ENCODE measurements at places on chromosomes 1 and 21.

DNA sequence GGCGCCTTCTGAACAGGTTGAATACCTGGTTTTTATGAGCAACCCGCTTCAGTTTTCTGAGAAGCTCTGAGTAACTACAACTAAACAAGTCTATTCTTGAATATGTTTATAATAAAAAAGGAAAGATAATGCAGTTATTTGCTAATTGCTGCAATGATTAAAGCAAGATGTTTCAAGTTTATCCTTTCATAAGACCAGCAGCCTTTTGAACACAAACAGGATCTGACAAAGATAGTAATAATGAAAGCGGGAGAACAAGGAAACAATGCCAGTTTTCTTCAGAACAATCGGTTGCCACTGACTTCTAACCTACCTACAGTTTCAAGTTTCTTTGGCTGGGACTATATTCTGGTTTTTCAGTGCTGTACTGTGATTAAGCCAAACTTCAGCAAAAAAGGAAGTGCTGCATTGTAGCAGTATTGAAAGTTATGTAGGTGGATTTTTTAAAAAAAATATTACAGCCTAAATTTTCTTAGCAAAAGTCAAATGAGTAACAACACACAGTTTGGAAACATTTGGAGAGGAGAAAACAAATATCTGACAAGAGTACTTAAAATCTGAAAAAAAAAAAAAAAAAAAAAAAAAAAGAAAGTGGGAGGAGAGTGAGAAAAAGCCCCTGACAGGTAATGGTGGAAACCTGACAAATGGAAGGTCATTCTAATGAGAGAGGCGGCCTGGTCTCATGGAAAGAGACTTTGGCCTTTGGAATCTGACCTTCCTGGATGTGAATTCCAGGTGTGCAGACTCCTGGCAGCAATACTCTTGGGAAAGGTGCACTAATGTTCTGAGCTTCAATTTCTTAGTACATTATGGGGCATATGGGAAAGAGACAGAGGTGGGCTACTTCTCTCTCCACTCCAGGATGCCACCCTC is 11.4 kb downstream of the KCNJ15 start:
- DNase-seq = no peak

DNA sequence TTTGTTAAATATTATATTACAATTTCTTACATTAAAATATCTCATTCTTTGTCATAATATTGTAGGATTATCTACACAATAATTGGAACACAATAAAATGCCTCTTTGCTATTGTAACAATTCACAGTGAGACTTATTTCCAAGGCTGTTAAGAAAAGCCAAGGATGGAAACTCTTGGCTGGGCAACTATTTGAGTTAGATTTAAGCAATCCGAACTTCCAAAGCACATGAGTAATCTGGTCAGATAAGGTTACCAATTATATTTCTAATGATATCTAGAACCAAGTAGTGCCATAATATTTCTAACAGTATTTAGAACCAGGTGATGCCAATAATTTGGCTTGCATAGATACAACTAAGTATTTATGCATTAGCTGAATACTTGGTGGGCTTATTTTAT is 154.7 kb upstream of the KCNK2 start:
- no peak for DNase-seq

GRCh38 chr1:178093951-178094738 is at the start of gene RASAL2:
RASAL2 (plus strand) TSS chr1:178094104; CDS start chr1:178094493, 389 bp downstream.
- DNase-seq = no peak

DNA sequence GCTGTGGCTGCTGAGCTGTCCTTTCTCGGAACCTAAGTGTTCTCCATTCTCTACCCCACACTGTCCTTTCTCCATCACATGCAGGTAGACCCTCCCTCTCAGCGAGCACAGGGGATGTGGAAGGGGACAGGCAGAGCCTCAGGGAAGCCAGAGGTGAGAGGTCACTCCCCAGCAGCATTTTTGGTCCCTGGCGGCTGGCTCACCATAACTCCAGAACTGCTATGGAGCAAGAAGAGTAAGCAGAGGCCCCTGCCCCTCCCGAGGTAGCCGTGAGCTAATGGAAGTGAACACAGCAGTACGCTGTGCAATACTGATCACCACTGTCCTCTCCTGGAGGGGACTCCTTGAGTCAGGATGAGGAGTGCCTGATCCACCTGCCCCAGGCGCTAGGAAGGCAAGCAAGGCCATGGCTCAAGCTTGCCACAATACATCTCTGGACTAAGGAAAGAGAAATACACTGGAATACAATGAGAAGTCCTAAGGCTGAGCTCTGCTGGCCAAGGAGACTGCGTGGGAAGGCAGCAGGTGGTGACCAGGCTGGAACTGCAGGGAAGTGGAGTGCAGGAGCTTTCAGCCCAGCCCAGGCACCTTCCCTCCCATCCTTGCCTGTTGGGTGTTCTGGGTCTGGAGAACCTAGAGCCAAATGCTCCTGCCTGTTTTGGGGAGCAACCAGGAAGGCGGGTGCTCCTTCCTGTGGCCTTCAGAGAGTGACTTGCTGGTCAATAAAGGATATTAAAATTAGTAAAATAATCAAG is 96.2 kb downstream of the LAMC2 start:
- no peak for DNase-seq

DNA sequence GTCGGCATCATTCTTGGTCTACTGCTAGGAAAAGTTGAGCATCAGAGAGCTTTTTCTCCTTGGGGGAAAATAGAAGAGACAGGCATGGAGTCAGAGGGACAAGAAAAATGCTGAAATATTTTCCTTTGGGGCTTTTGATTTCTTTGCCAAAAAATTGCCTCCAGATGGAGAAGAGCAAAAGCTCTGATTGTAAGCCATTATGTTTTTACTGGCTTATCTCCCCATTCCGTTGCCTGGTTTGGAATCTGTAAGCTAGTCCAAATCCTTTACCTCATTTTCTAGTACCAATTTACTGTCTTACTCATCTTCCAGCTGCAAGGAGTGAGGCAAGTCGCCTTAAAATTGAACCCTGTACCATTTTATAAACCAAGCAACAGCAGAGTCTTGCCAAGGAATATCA is 23.3 kb upstream of the NBL1 start:
- no peak for DNase-seq

- no peak for DNase-seq
Measured at GRCh38 chr1:156703741-156704140, 1.6 kb downstream of the CRABP2 start.

DNA sequence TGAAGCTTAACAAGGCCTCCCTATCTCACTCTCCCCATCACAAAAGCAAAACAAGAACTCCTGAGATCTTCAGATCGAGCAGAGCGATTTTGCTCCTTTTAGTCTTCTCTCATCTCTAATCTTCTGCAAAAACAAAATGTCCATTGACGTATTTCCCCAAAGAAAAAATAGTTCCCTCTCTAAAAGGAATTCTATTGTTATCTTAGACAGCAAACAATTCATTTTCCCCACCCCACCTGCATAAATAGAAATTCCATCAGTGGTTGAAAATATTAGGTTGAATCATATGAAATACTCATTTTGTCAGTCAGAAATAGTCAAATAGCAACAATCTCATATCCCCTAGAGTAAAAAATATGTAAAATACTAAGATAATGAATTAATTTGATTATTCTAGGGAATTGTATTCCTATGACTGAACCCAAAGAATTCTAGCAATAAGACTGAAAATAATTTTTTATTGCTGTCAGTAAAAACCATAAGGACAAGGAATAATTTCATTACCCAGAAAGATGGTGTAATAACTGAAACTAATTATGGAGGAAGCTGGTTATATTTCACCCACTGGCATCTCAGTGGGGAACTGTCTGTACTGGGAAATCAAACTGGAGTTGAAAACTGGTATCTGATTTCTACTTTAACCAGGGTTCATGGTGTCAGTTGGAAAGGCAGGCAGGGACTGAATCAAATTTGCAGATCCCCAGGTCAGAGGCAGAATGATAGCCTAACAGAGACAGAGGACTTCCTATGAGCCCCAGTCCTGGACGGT is 51.3 kb downstream of the RHOU start:
- no peak for DNase-seq

DNA sequence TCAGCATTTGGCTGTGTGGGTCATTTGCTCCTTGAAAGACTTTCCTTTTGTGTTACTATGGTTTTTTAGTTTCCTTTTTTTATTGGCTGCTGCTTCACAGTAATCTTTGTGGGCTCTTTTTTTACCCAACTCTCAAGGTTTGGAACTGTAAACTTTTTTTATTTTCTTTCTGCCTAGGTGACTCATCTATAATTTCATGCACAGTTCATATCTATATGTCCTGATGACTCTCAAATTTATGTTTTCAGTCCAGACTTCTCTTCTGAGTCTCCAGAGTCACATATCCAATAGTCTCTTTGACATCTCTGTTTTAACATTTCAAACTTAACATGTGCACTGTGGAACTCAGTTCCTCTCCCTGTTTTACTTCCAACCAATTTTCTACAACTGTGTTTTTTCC is 83.4 kb downstream of the ATF6 start:
- no peak for DNase-seq

DNA sequence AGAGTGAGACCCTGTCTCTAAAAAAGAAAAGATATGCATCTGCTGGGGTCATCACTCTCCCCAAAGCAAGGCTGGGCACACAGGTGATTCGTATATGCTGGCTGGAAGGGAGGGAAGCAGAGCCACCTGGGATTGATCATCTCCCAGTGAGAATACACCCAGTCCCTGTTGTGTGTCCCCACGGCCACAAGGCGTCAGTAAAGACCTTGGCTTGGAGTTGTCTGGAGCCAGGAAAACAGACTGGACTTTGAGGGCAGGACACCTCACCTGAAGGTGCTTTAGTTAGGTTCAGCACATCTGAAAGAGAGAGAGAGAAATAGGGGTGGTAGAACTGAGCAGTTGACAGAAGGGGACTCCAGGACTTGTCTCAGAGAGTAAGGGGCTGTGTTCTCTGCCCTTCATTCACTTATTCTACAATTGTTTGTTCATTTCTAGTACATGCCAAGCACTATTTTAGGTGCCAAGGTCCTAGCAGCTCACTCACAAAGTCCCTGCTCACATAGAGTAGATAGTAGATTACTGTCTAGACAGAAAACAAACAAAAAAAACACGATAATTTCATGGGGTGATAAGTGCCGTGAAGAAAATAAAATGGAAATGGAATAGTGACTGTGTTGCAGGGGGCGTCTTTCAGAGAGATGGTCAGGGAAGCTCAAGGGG is 13.5 kb downstream of the CITED4 start:
- DNase-seq = no peak

DNA sequence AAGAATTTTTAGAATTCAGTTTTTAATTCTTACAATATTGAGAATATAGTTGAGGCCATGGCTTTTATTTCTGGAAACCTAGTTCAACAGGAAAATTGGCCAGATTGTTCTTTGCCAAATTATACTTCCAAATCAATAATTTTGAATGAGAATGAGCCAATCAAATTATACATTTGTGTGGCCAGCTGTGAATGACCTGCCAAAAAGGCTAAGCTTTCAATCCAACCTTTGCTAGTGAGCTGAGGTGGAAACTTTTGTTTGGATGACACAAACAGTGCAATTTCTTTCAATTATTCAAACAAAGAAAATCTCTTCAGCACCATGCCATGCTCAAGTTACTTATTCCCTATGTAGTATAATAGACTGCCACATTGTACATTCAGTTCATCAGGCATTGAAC is 167.8 kb downstream of the PATJ start:
- no peak for DNase-seq

DNA sequence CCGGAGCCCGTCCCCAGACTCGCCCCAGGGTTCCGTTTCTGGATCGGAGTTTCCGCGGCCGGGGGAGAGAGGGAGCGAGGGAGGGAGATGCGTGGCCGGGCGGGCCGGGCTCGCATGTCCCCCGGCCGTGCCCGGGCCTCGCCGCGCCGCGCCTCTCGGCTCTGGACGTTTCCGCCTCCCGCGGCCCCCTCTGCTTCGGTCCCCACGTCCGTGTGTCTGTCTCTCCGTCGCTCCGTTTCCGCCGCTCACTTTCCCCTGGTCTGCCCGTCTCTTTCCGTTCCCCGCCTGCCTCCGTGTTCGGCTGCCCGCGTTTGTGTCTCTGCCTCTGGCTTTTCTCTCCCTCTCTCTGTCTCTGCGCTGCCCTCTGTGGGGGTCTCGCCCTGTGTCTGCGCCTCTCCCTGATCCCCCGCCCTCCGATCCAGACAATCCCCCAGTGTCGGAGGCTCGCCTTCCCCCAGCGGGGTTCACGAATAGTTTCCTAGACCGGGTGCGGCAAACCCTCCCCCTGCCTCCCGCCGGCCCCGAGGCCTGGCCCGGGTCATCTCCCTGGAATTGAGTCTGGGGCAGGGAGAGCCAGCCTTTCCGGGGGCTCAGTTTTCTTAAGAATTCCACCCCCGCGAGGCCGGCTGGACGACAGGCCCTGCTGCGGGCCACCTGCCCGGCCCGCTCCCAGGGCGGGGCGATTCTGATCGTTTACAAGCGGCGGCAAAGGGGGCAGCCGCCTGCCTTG is 735 bp downstream of the NBL1 start:
- DNase-seq = no peak
